ENCODE measurements at places on chromosomes 5 and 9. TPM values are rescaled to one million over a fixed set of nuclear protein-coding genes. Genes with fewer than 3 reads are reported as not detected.

DNA sequence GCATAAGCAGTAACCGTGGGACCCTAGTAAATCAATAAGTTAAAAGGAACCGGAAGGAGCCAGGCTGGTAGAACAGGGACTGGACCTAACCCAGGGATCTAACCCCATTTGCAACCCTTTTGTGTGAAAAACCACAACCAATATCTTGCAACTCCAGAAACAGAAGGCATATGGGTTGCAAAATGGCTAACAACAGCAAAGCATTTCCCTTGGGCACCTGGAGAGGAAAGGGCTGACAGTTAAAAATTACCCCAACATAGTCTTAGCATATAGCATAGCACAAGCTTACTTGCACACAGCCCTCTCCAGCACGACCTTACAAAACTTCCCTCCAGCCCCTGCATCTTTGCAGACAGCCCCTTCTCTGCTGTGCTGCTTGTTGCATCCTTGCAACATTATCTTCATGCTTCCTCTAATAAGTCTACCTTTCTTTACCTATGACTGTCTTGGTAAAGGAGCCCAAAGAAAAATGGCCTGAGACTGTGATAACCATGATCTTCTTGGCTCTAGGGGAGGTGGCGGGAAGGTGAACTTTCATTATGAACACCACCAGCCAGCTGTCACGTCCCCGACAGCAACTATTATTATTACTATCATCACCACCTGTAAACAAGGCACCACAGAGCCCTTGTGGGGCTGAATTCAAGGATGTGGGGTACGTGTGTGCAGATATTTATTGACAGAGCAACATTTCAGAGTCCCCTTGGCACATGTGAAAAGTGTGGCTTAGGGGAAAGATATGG is 49.8 kb downstream of the PRRC1 start:
- H3K27ac ChIP-seq = no peak overlapping the region
- H3K4me3 ChIP-seq = no peak overlapping the region
- no peaks in the 10 kb centered on the region for H3K27me3 ChIP-seq
- no peak for DNase-seq
- H3K36me3 ChIP-seq = no peaks in the 10 kb centered on the region

DNA sequence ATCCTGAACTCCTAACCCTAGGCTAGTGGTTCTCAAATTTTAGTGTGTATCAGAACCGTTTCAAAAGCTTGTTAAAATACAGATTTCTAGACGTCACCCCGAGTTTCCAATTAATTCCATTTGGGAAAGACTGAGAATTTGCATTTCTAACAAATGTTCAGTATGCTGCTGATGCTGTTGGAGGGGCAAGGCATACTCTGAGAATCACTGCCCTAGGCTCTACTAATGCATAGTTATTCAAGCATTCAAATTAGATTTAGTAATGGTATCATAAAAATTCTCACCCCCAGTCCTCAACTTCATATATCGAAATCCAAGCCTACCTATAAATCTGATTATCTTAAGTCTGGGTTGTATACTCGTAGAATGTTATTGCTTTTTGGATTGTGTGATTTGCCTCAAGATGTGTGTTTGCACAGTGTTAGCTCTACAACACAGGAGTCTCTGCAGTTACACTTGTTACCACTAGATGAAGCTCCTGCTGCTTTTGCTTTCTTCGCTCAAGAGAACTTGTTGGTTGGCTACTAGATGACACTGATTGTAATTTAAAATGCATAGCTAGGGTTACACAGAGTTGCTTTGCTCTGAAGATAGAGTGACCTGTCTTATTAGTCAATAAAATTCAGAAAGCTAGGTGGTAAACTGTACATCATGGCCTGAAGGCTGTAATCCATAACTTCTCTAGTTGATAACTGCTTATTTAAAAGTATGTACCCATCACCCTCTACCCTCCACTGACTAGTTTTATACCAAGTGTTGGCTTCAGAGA is 7.5 kb upstream of the ERAP2 start:
- no peak overlapping the region for H3K27ac ChIP-seq
- H3K4me1 ChIP-seq = no peaks in the 10 kb centered on the region
- H3K4me3 ChIP-seq = no peak overlapping the region

GRCh38 chr9:74322661-74323314 is 174.3 kb upstream of the RORB start:
- H3K27ac ChIP-seq = no peak overlapping the region
- no peaks in the 10 kb centered on the region for H3K27me3 ChIP-seq
- DNase-seq = no peak
- H3K36me3 ChIP-seq = no peaks in the 10 kb centered on the region

- DNase-seq = no peak
- H3K36me3 ChIP-seq = no peaks in the 10 kb centered on the region
- no peak overlapping the region for H3K27ac ChIP-seq
- no peaks in the 10 kb centered on the region for H3K27me3 ChIP-seq
- no peaks in the 10 kb centered on the region for H3K4me1 ChIP-seq
- no peak overlapping the region for H3K4me3 ChIP-seq
Measured at GRCh38 chr5:117249086-117249815, 674.6 kb upstream of the SEMA6A start.

- DNase-seq = no peak
- no peak overlapping the region for H3K4me3 ChIP-seq
- H3K27me3 ChIP-seq = no peaks in the 10 kb centered on the region
- no peak overlapping the region for H3K27ac ChIP-seq
- H3K4me1 ChIP-seq = no peaks in the 10 kb centered on the region
Measured at GRCh38 chr9:74487395-74487794, 9.7 kb upstream of the RORB start.

Gene LRRC19
- not detected for total RNA-seq

Gene CDH9
- not detected for total RNA-seq

Data from breast epithelium (tissue), 4 donors.